ENCODE measurements at places on chromosomes 12 and 14. TPM values are rescaled to one million over a fixed set of nuclear protein-coding genes. Genes with fewer than 3 reads are reported as not detected.

DNA sequence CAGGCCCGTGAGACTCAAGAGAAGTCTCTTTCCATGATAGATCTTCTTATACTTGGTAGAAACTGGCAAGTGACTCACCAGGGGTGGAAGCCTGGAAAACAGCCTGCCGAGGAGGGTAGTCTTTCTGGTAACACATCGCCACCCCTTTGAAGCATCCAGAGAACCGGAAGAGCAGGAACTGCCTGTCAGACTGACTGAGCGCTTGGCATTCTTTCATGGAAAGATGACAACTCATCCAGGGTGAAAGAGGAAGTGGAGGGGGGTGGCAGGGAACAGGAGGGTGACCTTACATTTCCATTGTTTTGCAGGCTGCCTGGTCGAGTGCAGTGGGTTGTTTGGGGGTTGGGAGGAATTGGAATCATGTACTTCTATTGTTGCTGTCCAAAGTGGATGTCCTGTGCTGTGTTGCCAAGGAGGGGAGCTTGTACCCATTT, 34.5 kb downstream of the PRKCH start:
- DNase-seq: peak; percentile 79

GRCh38 chr14:80124794-80125193, 86.5 kb downstream of the DIO2 start:
- no peak for DNase-seq

- DNase-seq: no peak
Measured at GRCh38 chr14:48614003-48614402, 938.6 kb upstream of the MDGA2 start.

DNA sequence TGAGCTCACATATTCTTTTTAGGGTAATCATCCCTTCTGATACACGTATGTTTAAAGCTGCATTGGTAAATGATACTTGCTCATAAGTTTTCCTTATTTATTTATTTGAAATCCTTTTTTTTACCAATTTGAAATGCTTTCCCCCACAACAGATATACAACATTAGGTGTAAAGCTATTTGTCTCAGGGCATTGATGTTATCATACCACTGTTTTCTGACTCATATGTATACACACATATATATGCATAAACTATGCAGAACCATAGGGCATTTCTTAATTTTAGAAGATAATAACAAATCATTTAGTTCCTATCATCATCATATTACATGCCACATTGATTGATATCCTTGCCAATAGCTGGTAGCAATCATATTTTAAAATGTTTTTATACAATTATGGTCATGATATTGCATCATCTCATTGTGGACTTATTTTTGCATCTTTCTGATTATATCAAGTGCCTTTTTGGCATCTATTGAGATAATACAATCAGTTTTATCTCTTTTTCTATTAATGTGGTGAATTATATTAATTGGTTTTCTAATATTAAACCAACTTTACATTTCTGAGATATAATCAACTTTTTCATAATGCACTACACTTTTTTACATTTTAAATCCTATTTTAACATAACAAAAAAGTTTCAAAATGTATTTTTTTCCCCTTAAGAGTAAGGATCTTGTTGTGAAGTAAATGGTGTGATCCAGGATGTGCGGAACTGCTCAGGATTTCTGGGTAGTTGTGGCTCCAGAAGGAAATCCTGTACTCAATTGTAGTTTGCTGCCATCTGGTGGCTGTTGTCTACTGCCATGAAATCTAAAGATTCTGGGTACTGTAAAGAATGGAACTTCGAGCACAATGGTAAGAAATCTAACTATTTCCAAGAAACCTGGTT, 16.7 kb downstream of the OR9K2 start:
- DNase-seq: no peak

Gene RNASE8
- not detected for total RNA-seq

DNA sequence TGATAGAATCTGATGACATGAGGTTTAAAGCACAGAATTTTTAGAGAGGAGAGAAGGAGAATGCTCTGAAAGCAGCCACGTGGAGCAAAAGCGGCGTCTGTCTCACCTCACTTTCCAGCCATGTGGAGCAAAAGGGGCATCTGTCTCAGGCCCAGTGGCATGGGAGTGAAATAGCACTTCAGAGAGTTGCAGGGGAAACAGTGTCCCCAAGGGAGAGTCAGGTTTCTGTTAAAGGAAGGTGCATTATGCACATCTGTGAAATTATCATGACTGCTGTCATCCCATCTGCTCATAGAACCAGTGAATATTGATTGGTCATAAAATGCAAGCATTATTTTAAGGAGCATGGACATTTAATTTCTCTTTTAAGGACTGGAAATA, 124.0 kb downstream of the BICD1 start:
- DNase-seq: no peak

DNA sequence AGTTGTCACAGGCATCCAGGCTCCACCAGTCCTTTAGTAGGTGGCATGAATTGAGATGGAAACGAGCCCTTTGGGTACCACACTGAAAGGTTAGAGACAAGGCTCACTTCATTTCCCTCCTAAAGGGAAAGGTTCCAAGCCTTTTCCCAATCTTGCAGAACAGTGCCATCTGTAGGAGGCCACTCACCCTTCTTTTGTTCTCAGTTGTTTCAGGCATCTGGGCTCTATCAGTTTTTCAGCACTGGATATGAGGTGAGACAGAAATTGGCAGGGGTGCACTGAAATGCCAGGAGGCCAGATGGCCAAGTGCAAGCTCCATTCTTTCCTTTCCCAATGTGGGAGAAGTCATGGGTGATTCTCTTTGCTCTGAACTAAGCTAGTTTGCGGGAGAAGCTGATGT, 15.2 kb downstream of the FBXO33 start:
- no peak for DNase-seq

Gene IL22
- not detected for total RNA-seq

DNA sequence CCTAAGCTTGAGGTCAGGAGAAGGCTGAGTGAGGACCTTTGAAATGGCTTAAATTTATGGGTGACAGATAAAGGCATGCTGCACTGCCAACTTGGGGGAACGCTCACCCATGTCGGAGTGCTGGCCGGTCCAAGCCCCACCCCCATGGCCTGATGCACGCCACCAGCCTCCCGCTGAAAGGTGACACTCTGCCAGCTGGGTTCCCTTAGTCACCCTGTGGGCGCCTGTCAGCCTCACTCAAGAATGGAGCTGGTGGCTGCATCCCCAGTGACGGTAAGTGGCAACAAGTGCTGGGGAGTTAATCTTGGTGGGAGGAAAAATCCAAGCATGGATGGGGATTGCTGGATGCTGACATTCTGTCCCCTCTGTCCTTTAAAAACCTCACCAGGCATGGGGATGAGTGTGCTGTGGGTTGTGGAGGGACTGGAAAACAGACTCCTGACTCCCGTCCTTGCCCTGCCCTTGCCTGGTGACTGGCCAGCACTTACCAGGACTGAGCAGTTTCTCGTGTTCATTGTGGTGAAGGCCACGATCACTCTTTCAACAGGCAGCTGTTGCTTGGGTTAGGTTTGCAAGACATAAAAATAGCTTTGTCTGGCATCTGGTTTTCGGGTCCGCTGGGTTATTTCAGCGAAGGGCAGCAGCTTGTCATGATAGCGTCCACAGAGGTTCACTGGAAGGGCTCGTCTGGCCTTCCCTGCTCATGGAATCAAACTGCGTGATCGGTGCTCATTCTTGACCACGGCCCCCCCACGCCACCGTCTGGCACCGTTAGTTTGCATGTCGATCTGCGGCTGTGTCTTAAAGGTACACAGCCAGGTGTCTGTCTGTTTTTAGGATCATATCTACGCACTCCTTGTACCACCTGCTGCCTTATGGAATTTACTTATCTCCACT, 15.0 kb downstream of the ACACB start:
- DNase-seq: peak; percentile 77

Gene HOXC6
- total RNA-seq: not detected

Gene EEF1AKMT3
- total RNA-seq: 3.6 TPM

Gene RASSF8
- total RNA-seq: 44.4 TPM

GRCh38 chr12:102669056-102669455, 188.7 kb upstream of the IGF1 start:
- no peak for DNase-seq

DNA sequence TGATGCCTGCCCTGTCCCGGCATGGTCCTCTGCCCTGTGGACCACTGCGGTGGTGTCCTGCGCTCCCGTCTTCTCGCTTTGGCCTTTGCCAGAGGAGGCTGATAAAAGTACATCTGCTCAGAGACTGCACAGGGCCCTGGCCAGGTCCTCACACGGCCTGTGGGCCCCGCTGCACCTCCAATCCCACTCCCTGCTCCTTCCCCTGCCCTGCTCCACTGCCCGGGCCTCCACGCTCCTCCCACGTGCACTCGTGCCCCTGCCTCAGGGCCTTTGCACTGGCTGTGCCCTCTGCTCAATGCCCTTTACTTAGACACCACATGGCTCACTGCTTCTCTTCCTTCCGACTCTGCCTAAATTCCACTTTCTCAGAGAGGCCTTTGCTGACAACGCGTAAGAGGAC, 49.3 kb upstream of the BEGAIN start:
- DNase-seq: no peak

DNA sequence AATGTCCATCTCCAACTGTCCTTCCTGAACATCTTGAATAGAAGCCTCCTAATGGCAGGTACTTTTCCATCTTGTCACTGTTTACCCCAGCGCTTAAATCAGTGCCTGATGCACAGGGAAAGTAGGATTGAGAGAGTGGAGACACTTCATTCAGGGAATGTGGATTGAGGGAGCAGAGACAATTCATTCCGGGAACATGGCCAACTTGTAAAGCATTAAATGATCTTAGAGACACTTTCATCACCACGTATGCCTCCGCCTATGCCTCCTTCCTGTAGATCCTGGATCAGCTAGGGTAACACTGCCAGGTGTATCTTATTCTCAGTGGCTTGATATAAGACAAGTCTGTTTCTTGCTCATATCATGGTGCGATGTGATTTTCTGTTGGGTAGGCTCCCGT, 67.6 kb upstream of the CSRP2 start:
- DNase-seq: no peak

DNA sequence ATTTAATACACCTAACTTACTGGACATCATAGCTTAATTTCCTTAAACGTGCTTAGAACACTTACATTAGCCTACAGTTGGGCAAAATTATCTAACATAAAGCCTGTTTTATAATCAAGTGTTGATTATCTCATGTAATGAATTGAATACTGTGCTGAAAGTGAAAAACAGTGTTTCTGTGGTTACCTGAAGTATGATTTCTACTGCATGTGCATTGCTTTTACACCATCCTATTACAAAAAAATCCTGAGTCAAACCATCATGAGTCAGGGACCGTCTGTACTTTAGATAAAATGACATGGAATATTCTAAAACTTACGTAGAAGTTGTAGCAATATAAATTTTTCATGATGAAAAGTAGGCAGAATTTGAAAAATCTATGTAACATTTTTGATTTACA, 32.8 kb downstream of the TBC1D15 start:
- DNase-seq: no peak

DNA sequence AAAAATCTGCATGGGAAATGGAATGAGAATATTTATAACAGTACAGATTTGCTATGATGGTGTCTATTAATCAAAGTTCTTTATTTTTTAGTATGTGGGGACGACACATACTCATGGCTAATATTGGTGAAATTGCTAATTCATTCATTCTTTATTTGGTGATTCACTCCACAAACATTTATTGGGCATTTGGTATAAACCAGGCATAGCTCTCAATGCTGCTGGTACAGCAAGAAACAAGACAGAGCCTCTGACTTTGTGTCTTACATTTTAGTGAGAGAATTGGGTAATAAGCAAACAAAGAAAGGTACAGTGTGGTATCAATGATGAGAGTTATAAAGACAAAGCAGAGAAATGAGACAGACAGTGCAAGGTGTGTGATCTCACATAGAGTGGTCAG, 129.5 kb downstream of the RGS6 start:
- DNase-seq: no peak

Gene ACOT6
- not detected for total RNA-seq

DNA sequence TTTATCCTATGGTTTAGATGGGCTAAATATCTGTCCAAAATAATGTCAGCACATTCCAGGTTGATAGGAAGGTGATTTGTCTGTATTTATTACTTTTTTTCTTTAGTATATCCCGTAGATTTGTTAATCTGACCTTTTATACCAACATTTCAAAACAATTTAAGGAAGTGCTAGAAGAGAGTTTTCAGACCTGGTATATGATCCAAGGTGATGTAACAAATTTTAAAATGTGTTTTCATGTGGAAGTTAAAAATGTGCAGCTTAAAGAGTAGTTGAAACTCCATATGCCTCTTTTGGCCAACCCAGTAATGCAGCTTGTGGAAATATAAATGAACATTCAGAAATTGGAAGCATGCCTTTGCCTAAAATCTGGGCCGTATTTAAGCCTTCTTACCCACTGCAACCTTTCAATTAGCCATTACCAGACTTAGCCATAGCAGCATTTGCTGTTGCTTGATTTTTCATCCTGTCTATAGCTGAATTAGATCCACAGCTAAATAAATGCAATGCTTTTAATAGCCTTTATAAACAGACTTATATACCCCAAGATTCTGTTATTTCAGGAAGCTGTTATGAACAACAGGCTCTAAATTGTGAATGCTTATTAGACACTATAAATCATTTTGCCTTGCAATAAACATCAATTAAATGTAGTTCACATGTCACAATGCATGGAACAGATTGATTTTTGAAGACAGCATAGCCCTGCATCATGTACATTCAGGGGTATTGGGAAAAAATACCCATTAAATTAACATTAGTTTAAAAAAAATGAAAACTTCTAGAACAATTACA, 271.2 kb downstream of the PDZRN4 start:
- DNase-seq: no peak

GRCh38 chr12:795305-795704, 42.9 kb downstream of the WNK1 start:
- DNase-seq: no peak

Gene CAPZA3
- total RNA-seq: not detected

Gene PRH2
- not detected for total RNA-seq

DNA sequence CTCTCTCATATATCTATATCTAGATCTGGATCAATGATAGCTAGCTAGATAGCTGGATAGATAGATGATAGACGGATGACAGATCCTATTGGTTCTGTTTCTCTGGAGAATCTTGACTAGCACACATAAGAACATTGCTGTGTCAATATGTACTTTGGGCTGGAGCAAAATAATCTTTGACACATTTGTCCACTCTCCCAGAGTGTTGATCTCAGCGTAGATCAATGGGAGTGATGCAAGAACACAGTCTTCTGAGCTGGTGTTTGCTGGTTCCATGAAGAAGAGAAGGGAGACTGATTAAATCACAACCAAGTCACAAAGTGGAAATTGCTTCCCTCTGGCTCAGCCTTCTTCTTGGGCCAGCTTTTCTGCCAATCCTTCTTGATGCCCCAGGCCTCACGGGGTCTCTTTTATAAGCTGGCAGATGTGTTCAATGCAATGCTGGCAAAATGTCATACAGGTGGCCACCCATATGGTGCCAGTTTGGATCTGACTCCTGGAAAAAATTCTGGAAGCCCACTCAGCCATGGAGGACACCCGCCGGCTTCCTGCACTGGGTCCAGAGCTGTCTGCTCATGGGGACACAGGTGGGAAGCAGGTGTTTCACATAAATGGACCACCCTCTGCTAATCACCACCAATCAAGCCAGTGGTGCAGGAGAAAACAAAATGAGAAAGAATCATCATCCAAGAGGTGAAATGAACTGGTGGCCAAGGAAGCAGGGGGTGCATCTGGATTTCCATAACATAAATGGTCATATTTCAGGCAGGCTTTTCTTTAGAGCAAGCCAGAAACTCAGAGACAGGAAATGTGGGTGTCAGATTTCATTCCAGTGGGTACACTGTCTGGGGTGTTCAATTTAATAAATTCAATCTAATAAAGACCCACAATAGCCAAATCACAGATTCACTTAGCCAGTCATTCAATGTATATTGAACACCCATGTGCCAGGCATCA, 310.3 kb downstream of the DPF3 start:
- DNase-seq: no peak

Gene PCNX4
- total RNA-seq: 65.0 TPM

Gene DIO2
- total RNA-seq: 7.3 TPM

GRCh38 chr12:67993143-67993542, 3.9 kb downstream of the IFNG-AS1 start:
- no peak for DNase-seq

Data from right atrium auricular region (tissue), 2 donors.